Endothelial cell of umbilical vein (primary cell): ENCODE measurements at places on chromosomes 5 and 9. TPM values are rescaled to one million over a fixed set of nuclear protein-coding genes. Genes with fewer than 3 reads are reported as not detected.

Gene PPIC
- total RNA-seq: 26.5 TPM in 2 replicates

DNA sequence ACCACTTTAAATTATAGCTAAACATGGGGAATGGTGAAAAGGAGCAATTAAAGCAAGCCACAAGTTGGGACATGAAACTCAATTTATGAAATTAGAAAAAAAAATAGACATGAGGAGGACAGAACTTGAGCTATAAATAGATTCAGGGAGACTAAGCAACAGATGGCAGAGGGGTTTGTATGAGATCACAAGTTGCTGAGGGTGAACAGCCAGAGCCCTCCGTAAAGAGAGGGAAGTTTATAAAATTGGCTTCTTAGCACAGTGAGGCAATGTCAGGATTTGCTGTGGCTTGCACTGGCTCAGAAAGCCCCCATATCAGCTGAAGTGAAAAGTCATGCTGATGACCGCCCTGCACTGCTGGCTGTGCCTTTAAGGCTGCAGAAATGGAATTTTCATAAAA lies 443.4 kb upstream of the CD180 start:
- no peak for DNase-seq

Gene CER1
- total RNA-seq: not detected in 2 replicates

DNA sequence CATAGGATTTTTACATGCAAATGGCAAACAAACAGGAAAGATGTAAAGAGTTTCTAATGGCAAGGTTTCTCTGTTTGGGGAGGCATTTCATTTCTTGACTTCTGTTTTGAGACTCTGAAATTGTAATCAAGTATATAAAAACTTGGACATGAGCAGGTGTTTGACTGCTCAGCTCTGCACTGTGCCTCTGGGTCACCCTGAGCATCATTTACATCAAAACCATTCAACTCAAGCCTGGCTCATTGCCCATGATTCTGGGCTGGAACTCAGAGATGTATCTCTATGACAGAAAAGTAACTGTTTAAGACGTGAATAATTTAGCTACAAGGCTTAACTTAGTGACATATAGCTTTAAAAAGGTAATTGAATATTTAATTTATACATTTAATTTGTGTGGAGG lies 1402.4 kb upstream of the NUDT12 start:
- no peak for DNase-seq

GRCh38 chr5:44935262-44935661 lies 126.5 kb downstream of the MRPS30 start:
- no peak for DNase-seq

DNA sequence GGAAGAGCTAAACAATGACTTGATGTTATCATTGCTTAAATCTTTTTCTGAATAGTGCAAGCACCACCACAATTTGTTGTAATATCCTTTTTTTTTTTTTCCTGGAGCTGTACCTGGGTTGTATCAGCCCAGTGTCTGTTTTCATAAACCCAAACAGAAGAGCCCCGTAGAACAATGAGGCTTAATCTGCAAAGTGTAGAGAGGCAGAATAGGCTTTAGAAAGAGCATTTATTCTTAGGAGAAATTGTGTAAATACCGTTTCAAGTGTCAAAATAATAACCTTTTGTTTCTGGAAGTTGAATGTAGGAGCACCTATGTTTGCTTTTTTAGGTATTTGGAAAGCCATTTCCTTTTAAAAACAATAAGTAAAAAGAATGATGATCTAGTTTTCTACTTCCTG lies 26.4 kb downstream of the RGS7BP start:
- DNase-seq: no peak

Gene ABCA2
- total RNA-seq: 20.0 and 23.4 TPM in 2 replicates

DNA sequence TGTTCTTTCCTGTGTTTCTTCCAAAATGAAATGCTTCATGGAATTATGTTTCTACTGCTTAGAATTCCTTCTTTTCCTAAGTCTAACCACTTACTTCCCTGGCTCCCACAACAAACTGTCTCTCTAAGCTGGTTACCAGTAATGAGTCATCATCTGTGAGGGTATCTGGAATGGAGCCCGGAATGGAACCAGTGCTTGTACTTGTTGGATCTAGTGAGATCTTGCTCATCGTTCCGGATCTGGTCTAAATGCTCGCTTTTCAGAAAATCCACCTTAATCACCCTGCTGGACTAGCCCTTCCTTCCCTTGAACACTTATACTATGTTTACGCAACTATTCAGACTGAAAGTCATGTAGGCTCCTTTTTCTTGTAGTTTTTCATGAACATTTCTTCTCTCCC lies 184.8 kb downstream of the PBX3 start:
- peak; percentile 93 for DNase-seq

Gene SHOC1
- total RNA-seq: not detected in 2 replicates

Gene TMC1
- total RNA-seq: 0.48 and 1.5 TPM in 2 replicates

Gene TTC16
- total RNA-seq: not detected in 2 replicates

Gene PCDHGA4
- 3.0 TPM in 2 replicates for total RNA-seq
